T-cell (primary cell): ENCODE measurements at places on chromosomes 6 and 20. TPM values are rescaled to one million over a fixed set of nuclear protein-coding genes. Genes with fewer than 3 reads are reported as not detected.
A peak's percentile ranks its signal among the peaks of the same experiment; 100 is the strongest.

DNA sequence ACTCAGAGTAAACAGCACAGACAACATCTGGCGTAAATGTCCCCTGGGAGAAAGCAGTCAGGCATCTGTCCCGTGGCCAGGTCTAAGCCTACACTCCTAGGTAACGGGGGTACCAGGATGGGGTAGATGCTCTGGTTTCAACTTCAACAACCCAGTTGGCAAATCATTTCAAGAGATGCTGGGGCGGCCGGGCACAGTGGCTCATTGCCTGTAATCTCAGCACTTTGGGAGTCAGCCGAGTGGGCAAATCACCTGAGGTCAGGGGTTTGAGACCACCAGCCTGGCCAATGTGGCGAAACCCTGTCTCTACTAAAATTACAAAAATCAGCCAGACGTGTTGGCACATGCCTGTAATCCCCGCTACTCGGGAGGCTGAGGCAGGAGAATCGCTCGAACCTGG, 12.3 kb downstream of the PREX1 start:
- peak overlapping the region; percentile 82 for H3K27ac ChIP-seq
- peaks cover 88% of the 10 kb centered on the region for H3K4me1 ChIP-seq
- no peaks in the 10 kb centered on the region for H3K36me3 ChIP-seq
- H3K4me3 ChIP-seq: no peak overlapping the region

GRCh38 chr20:58228484-58229197, at the start of gene ANKRD60:
TSS of gene ANKRD60 (minus strand) at chr20:58228653. CDS start at chr20:58228653, 0 bp downstream.
- H3K36me3 ChIP-seq: no peaks in the 10 kb centered on the region
- peaks cover 10% of the 10 kb centered on the region for H3K4me1 ChIP-seq
- no peak within 1 kb of the TSS for H3K27ac ChIP-seq
- peaks cover 43% of the 10 kb centered on the region for H3K27me3 ChIP-seq
- H3K4me3 ChIP-seq: peak within 1 kb of the TSS; percentile 36

GRCh38 chr6:5670381-5670780, 336.3 kb downstream of the NRN1 start:
- H3K4me3 ChIP-seq: no peak overlapping the region
- no peak for DNase-seq
- peaks cover 50% of the 10 kb centered on the region for H3K4me1 ChIP-seq
- no peaks in the 10 kb centered on the region for H3K36me3 ChIP-seq

DNA sequence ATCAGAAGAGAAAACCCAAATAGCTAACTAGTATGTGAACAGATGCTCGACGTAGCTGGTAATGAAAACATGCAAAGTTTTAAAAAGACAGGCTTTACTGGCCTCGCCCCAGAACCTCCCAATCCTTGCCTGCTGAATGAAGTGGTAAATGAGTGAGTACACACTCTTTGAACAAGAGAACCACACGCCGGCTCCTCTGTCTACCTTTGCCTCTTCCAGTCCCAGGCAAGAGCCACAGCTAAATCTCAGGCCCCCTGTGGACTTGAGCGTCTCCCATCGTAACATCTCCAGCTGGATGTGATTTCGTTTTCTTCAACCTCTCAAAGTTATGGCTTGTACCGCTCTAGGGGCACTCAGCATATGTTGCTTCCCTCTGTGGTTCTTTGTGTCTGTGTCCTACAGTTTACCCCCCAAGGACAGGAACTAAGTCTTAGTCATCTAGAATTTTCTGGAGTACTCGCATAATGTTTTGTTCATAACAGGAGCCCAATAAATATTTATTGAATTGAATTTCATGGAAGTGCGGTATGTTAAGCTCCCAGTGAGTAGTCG, 153.2 kb upstream of the TAB2 start:
- DNase-seq: no peak
- peaks cover 24% of the 10 kb centered on the region for H3K4me1 ChIP-seq
- H3K36me3 ChIP-seq: no peaks in the 10 kb centered on the region
- H3K4me3 ChIP-seq: no peak overlapping the region

GRCh38 chr20:63079971-63080370, 73.2 kb upstream of the BHLHE23 start:
- no peak overlapping the region for H3K4me3 ChIP-seq
- H3K27me3 ChIP-seq: no peaks in the 10 kb centered on the region
- H3K36me3 ChIP-seq: no peaks in the 10 kb centered on the region
- no peak overlapping the region for H3K27ac ChIP-seq
- no peak for DNase-seq
- no peaks in the 10 kb centered on the region for H3K4me1 ChIP-seq

- H3K36me3 ChIP-seq: no peaks in the 10 kb centered on the region
- no peaks in the 10 kb centered on the region for H3K27me3 ChIP-seq
- no peaks in the 10 kb centered on the region for H3K4me1 ChIP-seq
- no peak for DNase-seq
- no peak overlapping the region for H3K27ac ChIP-seq
- no peak overlapping the region for H3K4me3 ChIP-seq
Observed at GRCh38 chr6:168394606-168395005, 46.4 kb upstream of the SMOC2 start.

- no peaks in the 10 kb centered on the region for H3K36me3 ChIP-seq
- H3K27me3 ChIP-seq: no peaks in the 10 kb centered on the region
- H3K27ac ChIP-seq: no peak overlapping the region
- no peak overlapping the region for H3K4me3 ChIP-seq
- H3K4me1 ChIP-seq: no peaks in the 10 kb centered on the region
Observed at GRCh38 chr6:98516866-98517265, 317.5 kb upstream of the POU3F2 start.

- no peak for DNase-seq
- no peaks in the 10 kb centered on the region for H3K36me3 ChIP-seq
Observed at GRCh38 chr6:100228834-100229441, 234.9 kb upstream of the MCHR2 start.

GRCh38 chr6:815348-815738, 122.4 kb upstream of the EXOC2 start:
- DNase-seq: no peak
- no peaks in the 10 kb centered on the region for H3K36me3 ChIP-seq
- peaks cover 2% of the 10 kb centered on the region for H3K27me3 ChIP-seq
- no peak overlapping the region for H3K27ac ChIP-seq

DNA sequence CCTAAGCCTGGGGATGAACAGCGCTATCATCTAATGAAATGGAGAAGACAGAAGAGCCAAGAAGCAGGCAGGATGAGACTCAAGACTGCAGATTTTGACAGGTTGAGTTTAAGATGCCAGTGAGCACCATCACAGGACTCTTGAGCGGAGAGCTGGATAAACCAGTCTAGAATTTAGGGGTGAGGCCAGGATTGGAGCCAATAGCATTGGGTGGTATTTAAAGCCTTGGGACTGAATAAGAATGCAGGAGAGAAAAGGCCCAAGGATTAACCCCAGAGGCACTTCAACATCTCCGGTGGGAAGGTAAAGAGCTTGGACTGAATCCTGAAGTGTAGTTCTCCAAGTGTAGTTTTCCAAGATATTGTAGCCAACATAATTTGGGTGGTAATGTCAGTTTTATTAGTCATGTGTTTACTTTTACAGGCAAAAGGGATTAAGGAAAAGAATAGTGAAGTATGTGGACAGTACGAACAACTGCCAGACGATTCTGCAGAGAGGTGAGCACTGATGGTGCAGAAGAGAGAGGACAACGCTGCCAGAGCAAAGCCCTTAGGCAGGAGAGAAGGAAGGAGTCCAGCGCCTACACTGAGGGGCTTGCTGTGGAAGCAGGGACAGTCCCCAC, 85.2 kb downstream of the DTNBP1 start:
- H3K4me1 ChIP-seq: no peaks in the 10 kb centered on the region
- no peaks in the 10 kb centered on the region for H3K36me3 ChIP-seq
- DNase-seq: no peak
- H3K27me3 ChIP-seq: no peaks in the 10 kb centered on the region

DNA sequence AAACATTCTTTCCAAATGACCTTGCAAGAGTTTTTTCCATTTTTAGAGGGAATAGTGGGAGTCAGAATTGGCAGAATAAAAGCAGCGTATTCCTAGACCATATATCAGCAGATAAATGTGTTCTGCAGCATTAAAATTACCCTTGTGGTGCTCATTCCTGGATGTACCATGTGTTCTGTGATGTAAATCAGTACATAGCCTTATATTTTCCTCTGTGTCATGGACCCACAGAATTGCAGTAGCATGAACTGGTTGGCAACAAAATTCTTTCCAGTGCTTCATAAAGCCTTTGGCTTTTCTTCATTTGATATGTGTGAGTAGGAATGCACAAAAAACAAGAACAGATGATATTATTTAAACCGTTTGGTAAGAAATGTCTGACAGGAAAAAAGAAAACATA, 32.5 kb downstream of the ANKEF1 start:
- no peaks in the 10 kb centered on the region for H3K27me3 ChIP-seq
- no peaks in the 10 kb centered on the region for H3K4me1 ChIP-seq
- no peak for DNase-seq
- no peak overlapping the region for H3K27ac ChIP-seq
- H3K4me3 ChIP-seq: no peak overlapping the region

PGBD1 gene
- 2.0 TPM for total RNA-seq

BPHL gene
- 7.1 TPM for total RNA-seq

MEI4 gene
- total RNA-seq: not detected

CD40 gene
- 6.0 TPM for total RNA-seq

CD109 gene
- total RNA-seq: 0.93 TPM

C6orf163 gene
- 2.6 TPM for total RNA-seq
